ENCODE measurements at places on chromosomes 7 and 10.
A peak's percentile ranks its signal among the peaks of the same experiment; 100 is the strongest.

- DNase-seq: no peak
Observed at GRCh38 chr7:81414411-81414810, 355.4 kb downstream of the HGF start.

DNA sequence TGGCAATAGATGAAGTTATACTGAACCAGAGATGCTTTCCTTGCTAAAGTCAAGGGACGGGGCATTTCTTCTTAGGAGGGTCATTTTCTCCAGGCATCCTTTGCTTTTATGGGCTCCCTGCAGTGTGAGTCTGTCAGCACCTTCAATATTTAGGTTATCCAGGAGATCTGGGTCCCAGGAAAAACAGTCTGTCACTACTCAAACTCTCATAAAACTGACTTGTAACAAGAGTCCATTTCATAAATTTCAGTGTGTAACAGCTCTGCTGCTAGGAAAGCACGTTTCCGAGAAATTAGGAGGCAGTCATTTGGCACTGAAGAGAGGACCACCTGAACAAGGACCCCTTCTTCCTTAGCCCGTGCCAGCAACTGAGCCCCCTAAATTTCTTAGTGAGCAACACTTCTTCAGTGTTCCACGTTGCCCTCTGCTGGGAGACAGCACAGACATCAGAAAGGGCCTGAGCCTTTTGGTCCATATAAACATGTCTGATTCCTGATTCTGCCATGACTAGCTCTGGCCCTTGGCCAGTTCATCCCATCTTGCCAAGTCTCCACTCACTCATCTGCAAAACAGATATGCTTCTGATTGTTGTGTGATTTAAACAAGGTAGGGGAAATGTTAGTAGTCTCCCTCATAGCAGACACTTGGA is 7.2 kb downstream of the GCC1 start:
- DNase-seq: no peak

DNA sequence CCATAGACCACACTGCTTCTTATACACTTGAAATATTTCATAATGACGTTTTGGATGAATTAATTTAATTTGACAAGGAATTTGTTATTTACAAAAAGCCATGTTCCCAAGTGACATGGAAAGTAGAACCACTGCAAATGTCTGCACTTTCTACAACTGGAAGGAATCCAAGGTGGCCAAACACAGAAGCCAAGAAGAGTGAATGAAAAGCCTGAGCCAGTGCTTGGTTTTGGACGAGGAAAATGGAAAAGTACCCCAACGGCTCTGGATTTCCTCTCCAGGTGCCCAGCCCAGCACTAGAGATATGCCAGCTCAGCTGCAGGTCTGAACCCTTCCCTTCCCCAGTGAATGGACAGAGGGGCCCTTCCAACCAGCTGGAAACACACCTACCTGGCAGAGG is 279.4 kb downstream of the TNS3 start:
- DNase-seq: no peak

- DNase-seq: no peak
Observed at GRCh38 chr7:150402671-150403321, 23.7 kb downstream of the ZNF775 start.

DNA sequence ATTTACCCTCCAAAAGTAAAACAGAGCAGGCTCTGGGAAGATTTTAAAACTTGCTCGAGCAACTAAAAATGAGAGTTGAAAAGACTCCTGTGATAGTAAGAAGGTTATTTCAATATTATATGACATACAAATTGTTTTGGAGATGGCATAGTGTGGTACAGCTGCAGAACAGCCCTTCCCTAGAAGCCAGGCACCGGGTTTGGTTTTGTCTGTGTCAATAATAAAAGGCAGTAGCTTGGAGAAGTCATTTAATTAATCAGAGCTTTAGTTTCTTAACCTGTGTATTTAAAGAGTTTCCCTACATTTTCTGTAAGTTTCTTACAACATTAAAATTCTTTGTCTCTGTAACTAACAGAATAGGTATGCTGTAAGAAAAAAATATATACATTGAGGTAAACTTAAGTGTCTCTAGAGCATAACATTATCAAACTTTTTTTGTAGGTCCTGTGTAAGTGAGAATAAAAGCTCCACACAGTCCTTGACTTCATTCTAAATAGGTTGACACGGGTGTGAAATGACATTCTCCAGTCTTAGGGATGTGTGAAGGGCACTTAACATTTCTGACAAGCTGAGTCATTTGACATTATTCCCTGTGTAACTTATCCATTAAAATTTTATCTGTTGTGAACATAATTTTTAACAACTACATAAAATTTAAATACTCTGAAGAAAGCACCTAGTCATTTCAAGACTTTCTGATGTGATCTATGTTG is 425.0 kb upstream of the ETV1 start:
- no peak for DNase-seq

GRCh38 chr7:69605070-69605469 is 6.8 kb downstream of the AUTS2 start:
- DNase-seq: no peak

GRCh38 chr7:159030490-159031134 is 114.1 kb downstream of the VIPR2 start:
- peak; percentile 71 for DNase-seq

DNA sequence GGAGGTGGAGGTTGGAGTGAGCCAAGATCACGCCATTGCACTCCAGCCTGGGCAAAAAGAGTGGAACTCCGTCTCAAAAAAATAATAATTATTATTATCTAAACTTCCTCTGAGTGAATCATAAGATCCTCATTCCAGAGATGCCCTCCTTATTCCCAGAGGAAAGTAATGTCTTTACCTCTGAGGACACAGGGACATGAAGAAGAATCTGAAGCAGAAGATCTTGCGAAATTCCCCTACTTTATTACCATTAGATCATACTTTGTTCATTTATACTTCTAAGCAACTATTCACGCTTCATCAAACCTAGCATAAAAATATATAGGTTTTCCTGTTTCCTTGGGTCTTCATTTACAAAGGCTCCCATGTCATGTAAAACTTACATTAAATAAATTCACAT is 143.1 kb downstream of the ETV1 start:
- DNase-seq: no peak

DNA sequence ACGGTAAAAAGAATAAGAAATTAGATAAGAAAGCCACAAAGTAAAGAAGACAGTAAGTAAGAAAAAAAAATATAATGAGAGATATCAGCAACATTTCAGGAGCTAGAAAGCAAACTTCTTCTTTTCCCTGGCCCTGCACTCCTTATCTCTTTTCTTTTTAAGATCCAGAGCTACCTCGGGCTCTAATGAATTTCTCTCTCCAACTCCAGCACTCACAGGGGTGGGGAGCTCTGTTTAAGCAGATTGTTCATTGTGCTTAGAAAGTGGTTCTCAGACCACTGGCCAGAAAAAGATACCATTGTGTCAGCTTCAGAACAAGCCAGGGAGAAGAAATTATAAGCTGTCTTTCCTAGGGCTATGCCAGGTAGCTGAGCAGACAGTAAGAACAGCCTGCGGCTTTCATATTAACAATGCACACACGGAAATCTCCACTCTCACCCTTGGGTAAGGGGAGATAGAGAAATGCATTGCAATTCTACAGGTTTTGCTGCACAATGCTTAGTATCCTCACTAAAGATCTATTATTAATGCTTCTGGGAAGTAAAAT is 19.3 kb downstream of the OR2F1 start:
- DNase-seq: no peak

DNA sequence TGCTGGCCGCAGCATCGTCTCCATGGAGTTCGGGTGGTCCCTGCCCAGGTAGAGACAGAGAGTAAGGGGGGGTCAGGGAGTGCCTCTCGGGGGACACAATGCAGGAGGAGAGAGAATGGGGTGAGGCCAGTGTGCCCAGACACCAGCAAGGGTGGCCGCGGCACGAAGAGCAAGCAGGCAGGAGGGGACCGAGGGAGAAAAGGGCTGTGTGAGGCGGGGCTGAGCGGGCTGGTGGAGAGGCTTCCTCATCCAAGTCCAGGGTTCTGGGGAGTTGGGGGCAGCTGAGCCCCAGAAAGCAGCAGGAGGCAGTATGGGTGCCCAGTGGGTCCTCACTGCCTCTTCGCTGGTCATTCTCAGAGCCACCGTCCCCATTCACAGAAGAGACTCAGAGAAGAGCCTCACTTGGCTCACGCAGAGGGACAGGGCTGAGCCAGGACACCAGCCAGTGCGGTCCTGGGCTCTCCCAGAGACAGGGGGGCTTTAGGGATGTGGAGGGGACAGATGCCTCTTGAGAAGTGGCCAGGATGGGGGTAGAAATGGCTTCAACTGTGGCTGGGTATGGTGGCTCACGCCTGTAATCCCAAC is 78.9 kb downstream of the MICALL2 start:
- no peak for DNase-seq

DNA sequence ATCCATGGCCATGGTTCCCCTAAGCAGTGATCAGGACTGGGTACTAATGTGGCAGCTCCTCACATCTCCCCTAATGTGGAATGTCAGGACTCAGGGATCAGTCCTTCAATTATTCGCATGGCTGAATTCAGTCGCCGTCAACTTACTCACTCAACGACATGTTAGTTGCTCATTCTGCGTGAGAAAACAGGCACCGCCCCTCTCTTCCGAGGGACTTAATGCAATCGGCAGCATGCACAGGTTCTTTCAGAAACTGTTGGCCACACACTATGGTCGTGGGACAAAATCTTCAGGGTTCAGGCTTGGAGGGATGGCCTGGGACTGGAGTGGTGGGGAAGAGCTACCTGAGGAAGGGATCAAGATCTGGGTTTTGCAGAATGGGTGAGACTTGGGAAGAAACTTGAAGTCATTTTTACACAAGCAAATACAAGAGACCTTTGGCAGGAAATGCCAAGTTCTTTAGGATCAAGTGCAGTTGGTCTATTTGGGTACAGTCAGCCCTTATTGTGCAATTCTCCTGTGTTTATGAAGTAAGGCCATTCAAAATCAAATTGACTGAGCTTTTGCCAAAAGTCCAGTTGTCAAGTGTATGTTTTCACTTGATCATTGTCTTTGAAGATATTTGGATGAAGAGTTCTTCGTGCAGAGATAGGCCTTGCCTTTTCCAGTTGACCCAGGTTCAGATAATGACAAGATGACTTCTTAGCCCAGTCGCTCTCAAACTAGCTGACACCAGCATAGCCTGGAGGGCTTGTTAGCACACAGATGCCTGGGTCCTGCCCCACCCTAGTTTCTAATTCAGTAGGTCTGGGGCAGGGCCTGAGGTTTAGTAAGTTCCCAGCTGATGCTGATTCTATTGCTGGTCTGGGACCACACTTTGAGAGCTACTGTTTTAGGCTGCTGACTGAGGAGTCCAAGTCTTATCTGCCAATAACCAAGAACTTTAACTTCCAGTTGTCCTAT is 48.5 kb downstream of the LRRC18 start:
- DNase-seq: no peak

- DNase-seq: peak; percentile 28
Observed at GRCh38 chr10:83886871-83887270, 252.4 kb upstream of the GHITM start.

- DNase-seq: no peak
Observed at GRCh38 chr7:71345117-71345884, 213.4 kb downstream of the GALNT17 start.

GRCh38 chr10:120789303-120790203 is 61.6 kb upstream of the WDR11 start:
- no peak for DNase-seq

GRCh38 chr7:15556339-15557105 is 5.3 kb downstream of the AGMO start:
- no peak for DNase-seq

DNA sequence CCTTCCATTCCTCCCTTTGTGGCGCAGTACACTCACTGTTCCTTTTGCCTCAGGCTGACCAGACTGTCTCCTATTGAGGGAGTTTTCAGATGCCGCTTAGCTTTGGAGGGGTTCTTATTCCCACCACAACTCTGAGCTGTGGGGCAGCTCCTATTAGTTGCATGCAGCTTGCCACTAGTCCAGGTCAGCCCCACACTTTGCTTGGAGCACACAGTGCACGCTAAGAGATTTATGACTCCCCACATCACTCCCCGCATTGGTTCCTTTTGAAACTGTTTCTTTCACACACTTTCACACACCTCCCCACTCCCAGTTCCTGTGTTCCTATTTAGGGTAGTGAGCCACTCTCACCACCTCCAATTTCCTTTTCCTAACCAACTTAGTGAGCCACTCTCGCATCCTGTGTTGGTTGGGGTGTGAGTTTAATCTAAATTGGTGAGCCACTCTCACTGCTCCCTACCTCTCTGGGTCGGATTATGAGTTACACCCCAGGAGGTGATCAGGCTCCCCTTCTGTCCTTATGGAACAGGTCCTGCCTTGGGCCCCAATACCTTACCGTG is 10.4 kb upstream of the ZNF485 start:
- DNase-seq: peak; percentile 73
